ENCODE measurements at places on chromosomes 3 and 15.

DNA sequence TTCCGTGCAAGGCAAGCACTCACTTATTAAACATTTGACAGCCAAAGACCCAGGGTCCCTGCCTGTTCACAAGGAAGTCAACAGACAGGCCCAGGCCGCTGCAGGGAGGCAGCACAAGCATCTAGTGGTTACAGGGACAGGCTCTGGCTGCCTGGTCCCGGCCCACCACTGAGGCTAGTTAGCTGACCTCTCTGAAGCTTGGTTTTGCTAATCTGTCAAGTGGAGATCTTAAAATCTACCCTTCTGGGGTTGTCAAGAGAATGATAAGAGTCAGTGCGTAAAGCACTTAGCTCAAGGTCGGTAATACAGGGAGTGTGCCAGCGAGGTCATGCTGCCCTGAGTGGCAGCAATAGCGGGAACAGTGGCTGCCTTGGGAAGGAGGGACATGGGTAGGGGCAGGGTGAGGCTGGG, 6.0 kb downstream of the GNB5 start:
- no peak for DNase-seq

DNA sequence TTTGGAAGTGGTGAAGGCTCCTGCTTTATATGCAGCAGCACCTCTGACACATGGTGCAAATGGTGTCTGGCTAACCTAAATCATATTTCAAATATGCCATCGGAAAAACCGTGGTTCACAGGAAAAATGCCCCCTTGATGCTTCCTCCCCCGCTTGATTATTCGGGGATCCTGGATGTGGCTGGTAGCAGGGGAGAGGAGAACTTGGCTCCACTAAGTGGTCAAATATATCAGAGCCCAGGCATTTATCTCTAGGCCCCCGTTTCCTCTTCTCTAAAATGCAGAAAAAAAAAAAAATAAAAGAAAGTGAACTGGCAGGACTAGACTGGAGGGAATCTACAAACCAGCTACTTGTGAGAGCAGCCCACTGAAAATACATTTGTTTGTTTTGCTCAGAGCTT, 18.2 kb upstream of the ATP2B2 start:
- no peak for DNase-seq

DNA sequence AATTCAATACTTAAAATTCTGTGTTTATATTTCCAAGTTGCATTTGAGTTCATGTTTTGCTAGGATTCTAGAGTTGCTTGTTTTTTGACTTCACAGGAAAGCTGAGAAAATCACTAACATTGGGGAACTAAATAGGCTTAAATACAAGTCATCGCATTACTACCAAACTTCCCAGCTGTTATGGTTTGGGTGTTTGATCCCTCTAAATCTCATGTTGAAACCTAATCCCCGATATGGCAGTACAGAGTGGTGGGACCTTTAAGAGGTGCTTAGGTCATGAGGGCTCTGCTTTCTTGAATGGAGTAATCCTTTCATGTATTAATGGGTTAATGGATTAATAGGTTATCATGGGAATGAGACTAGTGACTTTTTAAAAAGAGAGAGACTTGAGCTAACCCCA, 77.2 kb upstream of the ARPP21 start:
- no peak for DNase-seq

DNA sequence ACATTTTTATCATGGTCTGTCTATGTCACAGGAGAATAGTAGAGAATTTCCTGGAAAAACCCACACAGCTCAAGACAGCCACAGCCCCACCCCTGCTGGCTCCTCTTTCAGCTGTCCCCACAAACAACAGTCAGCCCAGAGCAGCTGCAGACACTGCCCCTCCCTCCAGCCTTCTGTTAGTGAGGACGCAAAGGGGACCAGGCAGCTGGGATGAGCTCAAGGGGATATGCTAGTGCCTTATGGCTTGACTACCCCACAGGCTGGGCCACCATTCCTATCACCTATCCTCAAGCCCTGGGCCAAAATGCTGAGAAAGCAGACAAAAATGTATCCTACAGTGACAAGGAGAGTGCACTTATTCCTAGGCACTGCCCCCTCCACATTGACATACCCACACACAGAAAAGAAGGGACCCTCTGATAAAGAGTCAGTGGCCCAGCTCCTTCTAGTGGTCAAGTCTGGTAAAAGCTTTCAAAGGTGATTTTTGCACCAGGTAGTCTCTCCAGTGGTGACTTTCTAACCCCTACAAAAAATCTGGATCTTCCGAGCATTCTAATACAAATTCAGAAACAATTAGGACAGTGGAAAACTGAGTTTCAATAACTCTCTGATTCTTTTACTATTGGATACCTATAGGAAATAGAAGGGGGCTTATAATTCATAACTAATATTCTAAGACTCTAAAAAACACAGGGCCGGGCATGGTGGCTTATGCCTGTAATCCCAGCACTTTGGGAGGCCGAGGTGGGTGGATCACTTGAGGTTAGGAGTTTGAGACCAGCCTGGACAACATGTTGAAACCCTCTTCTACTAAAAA, 3.0 kb upstream of the MAP1A start:
- no peak for DNase-seq

DNA sequence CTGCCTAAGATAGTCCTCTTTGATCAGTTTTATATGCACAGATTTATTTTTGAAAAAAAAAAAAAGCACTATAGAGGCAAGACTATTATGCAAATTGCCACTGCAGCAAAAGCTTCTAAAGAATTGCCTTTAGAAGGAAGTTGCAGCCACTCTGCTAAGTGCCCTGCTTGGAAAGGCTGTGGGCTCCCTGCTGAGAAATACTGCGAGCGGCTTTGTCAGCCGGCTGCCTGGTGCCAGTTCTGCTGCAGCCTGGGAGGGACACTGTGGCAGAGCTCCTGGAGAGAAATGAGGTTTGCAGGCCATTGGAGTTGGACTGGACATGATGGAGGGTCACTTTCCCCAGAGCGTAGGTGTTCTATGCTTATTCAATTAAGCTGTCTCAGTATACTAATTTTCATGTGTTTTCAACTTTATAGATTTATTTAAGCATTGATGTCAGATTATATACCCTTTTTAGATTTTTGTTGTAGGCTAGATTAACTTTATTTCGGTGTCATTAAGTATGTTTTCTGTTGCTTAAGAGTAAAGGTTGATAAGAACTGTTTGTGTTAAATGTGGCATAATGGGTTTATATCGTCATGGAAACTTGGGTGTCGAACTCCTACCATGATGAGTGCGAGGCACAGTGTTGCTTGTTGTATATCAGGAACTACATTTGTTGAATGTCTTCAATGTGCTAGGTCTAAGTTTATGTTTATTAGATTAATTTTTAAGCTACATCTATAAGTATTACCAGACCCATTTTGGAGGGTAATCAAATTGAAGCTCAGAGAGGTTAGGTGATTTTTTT, 6.6 kb downstream of the MAP2K5 start:
- no peak for DNase-seq

DNA sequence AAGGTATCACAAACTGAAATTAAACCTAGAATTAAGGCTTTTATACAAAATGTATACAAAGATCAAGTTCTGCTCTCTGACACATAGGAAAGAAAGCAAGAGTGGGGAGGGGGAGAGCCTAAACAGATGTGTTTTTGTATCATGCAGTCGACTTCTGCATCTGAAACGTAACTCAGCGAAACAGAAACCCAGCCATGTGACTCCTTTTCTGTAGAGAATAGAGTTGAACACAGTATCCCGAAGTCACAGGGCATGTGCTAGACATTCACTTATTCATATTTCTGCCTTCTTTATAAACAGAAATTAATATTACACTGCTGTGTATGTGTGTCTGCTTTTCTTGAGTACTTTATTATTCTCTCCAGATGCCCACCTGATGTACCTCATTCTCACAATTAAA, 121.0 kb downstream of the PDZRN3 start:
- no peak for DNase-seq

DNA sequence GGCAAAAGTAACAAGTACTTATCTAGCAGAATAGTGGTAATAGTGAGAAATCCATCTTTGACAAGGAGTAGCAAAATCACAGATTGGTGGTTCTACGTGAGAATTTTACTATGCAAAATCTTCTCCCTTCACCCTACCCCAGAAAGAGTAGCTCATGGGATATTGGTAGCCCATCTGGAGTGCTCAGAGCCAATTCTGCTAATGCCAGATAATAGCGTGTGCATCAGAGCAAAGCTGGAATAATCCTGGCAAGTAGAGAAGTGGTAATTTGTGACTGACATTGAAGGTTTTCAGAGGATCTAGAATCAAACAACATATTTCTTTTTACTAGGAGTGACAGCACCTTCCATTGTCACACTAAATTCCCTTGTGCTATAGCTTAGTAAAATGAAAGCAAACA, 192.9 kb downstream of the ZBBX start:
- no peak for DNase-seq

DNA sequence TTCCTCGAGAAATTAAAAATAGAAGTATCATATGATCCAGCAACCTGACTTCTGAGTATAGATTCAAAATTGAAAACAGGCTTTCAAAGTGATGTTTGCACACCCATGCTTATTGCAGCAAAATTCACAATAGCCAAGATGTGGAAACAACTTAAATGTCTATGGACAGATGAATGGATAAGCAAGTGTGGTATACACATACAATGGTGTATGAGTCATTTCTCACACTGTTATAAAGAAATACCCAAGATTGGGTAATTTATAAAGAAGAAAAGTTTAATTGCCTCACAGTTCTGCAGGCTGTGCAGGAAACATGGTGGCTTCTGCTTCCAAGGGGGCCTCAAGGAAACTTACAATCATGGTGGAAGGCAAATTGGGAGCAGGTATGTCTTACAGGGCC, 100.8 kb downstream of the KLF13 start:
- no peak for DNase-seq
